ENCODE measurements at places on chromosomes 3 and 15.

DNA sequence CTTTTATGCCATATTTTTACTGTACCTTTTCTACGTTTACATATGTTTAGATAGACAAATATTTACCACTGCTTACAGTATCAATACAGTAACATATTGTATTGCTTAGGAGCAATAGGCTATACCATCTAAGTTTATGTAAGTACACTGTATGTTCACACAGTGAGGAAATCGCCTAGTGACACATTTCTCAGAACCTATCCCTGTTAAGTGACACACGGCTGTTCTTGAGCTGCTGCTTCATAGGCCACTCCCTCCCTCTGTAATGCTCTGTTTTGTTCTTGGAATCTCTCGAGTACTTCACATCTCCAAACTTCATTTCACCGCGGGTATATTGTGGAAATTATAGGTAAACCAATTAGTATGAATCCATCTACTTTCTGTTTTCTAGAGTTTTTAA lies 13.4 kb upstream of the SELENOT start:
- DNase-seq, result no peak

GRCh38 chr3:74122281-74122680 lies 492.2 kb downstream of the CNTN3 start:
- DNase-seq, result no peak

DNA sequence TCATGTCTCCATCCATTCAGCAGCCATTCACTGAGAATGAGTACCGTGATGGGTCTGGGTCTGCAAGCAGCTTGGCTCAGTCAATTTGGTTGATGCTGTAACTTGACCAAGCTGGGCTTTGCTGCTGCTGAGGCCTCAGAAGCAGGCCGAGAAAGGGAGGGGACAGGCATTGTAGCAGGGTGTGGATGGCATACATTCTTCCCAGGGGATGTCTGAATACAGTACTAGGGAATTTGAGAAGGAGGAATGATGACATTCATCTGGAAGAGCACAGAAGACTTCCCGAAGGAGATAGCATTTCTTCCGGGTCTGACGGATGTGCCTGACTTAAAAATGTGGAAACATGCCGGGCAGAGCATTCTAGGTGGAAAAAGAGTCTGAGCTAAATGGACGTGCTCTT lies 105.3 kb upstream of the ADPGK start:
- no peak for DNase-seq

DNA sequence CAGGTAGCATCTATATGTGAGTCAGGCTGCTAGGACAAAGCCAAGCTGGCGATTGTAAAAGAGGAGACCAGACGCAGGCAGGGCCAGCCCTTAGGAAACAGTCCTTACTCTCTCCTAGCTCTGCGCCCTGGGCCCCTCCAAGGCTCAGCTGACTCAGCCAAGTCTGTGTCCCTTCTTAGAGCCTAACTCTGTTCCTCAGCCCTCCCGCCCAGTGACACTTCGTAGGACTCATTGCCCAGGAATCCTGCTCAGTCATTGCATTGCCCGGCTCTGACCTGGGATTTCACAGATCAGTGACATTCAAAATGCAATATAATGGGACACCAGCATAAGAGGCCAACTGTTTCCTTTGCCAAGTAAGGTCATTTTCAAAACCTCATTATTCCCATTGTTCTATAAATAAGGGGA lies 244.2 kb downstream of the TLE3 start:
- peak; percentile 79 for DNase-seq

DNA sequence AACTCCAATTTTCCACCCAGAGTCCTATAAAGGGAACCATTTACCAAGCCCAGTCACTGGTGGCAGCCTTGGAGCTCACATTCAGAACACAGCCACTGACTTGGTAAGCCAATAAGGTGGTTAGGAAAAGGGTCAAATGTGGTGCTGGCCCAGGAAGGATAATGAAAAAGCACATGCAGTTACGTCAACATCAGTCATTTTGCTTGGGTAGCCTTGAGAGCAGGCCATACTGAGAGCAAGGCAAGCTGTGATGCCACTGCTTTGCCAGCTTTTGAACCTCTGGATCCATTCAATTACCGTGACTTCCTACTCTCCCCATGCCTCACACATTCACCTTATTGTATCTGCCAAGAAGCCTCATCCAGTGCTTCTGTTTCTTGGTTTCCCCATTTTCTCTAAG lies 253.6 kb downstream of the OPA1 start:
- no peak for DNase-seq

DNA sequence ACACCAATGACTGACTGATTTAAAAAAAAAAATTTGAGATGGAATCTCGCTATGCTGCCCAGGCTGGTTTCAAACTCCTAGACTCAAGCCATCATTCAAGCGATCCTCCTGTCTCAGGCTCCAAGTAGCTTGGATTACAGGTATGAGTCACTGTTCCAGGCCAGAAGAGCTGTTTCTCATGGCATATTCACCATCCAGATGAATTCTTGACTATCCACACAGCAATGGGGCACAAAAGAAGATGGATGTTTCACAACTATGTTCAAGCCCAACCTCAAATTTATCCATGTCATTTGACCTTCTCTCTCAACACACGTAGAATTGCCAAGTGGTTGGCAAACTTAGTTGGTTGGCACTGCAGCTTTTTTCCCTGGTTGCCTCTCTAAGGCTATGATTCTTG lies 40.6 kb downstream of the PRICKLE2 start:
- peak; percentile 13 for DNase-seq

DNA sequence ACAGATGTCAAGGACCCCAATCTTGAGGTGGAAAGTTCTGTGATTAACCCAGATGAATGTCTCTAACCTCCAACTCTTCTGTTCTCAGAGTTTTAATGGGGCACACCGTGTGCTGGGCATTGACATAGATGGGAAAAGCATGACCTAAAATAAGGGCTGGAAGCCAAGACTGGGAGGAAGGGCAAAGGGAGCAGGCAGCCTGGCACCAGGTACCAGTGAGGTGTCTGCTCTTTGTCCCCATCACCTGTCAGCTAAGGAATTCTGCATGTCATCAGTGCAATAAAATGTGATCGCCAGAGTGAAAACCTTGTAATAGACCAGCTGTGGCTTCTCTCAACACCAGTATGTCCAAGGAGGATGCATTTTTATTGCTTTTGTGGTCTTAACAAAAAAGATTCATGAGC lies 143.5 kb upstream of the TPM1 start:
- DNase-seq, result peak; percentile 61

DNA sequence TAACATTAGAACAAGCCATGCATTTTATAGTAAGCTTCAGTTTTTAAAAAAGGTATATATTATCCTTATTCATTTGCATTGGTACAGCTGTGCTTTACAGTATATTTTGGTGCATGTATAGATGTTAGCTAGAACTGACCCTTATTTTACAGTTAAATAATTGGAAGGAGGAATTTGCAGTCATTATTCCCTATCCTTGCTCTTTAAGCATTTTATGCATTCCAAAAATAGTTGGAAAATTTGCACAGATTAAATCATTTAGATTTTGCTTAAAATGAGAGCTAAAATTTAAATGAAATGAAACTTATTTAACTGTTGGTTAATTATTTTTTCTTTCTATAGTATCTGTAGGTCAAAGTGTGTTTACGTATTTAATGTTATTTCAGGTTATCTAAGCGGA lies 667.1 kb downstream of the NAALADL2 start:
- no peak for DNase-seq

- peak; percentile 39 for DNase-seq
These were observed 3.2 kb downstream of the PTPRG start for GRCh38 chr3:61564395-61565059.

DNA sequence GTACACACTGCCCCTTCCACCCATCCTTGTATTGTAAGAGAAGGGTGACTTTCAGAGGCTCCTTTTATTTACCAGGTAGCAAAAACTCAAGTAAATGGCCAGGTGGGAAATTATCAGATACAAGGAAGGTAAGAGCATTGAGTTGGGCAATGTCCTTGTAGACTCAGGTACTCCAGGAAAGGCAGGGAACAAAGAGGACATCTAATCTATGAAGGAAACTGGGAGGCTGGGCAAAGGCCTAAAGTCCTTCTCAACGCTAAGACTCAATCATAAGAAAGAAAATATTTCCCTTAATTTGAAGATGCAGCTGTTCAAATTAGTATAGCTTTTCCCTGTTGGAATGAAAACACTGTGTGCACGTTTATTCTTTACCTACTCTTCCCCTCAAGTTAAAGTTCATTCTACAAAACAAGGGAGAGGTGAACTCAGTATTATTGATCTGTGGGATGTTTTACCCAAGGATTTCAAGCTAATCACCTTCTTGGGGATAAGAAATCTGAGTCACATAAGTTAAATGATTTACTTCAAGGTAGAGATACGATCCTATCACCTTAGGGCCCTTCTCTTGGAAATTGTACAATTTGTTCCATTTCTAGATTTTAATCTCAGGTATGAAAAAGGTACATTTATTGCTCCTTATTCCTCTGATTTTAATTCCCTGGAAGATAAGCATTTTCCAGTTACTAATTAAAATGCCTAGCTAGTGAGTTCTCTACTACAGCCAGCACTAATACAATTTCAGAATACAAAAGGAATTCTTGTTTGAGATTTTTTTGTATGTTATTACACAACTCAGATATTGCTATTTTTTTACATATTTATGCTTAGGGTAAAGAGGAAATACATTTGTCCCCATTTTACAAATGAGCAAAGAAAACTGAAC lies 80.6 kb downstream of the PLD1 start:
- no peak for DNase-seq

DNA sequence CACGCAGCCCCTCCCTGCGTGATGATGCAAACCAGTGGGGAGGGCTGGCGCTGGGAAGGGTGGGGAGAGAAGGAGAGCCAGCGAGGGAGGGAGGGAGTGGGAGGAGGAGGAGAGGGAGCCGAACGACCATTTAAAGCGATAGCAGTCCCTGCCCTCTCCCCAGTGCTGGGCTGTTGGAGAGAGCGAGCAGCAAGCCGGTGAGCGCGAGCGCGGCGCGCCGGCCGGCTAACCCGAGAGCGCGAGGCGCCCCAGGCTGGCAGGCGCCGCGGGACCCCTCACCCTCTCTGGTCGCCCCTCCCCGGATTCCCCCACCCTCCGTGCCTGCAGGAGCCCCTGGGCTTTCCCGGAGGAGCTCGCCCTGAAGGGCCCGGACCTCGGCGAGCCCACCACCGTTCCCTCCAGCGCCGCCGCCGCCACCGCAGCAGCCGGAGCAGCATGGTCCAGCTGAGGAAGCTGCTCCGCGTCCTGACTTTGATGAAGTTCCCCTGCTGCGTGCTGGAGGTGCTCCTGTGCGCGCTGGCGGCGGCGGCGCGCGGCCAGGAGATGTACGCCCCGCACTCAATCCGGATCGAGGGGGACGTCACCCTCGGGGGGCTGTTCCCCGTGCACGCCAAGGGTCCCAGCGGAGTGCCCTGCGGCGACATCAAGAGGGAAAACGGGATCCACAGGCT lies at the start of gene GRM7:
Gene GRM7, plus strand, starts transcription at position 162 of the 671 bp plus-strand sequence.
- peak; percentile 51 for DNase-seq

DNA sequence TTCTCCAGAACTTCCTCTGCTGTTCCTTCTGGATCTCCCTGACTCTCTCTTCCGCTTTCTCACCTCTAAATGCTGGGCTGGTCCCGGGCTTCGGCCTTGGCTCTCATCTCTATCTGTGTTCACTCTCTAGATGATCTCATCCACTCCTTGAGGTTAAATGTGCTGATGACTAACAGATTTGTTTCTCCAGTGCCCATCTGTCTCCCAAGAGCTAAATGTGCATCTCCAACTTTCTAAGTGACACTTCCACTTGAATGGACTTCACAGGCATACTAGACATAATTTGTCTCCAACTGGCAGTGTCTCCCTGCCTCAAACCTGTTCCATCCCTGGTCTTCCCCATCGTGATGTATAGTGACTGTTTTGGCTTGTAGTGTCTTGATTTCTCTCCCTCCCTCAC lies 95.3 kb downstream of the ITPR1 start:
- DNase-seq, result peak; percentile 40

- DNase-seq, result no peak
These were observed 53.4 kb downstream of the LDHAL6B start for GRCh38 chr15:59260090-59260489.

DNA sequence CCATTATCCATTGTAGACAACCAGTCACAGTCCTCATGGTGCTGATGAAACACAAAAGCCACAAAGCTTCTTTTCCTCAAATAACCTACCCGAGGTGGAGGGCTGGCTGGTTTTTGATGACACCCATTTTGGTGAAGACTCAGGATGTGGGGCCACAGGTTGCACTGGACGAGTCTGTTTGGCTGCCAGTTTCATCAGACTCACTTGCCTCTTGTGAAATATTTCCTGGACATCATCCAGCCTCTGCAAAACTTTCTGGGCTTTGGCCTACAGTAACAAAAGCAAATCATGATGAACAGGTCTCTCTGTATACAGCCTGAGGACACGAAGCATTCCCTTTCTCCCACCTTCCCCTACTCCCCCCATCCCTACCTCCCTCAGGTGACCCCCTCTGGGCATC lies 42.2 kb downstream of the B3GNT5 start:
- DNase-seq, result no peak

DNA sequence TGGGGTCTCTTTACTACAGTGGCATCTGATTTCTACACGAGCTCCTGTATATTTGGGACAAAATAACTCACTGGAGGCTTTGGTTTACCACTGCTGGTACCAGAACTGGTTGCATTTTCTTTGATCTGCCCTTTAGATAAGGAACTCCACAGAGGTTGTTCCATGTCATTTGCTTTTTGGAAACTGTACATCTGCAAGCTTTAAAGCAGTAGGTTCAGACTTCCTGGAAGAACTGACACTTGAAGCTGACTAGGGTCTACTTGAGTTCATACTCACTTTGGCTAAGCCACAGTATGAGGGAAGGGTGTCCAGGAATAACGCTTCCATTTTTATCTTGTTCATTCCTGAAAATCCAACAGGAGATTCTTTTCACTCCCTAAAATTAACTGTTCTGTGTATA lies 86.4 kb downstream of the WWTR1 start:
- DNase-seq, result no peak

DNA sequence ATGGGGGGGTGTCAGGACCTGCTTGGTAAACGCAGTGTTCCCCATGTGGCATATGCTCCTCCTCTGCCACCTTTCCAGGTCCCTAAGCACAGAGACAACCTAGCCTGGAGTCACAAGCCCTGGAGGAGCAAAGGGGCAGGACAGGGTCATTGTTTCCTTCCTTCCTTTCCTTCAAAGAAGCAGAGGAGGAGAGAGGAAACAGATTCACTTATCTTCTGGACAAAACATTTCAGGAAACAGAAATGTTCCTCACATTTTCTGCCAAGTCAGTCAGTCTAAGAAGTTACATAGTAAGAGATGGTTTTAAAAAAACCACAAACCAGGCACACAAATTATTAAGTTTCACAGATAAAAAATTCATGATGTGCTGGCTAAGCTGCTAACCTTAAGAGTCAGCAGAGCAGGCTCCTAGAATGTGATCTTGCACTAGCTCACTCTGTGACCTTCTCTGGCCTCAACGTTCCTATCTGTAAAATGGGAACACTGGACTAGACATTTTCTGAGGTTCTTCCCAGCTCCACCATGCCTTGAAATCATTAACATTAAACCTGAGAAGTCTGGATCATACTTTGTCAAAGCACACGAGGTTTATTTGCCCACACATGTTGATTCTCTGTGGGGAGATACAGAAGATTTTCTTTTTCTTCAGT lies 47.9 kb downstream of the ATP13A5 start:
- DNase-seq, result no peak

- DNase-seq, result peak; percentile 57
These were observed 62.6 kb upstream of the SLC2A2 start for GRCh38 chr3:171088964-171089754.

- no peak for DNase-seq
These were observed 59.7 kb downstream of the GHSR start for GRCh38 chr3:172388412-172389078.

All from kidney glomerular epithelial cell (primary cell).